Kidney (tissue), 22 donors: ENCODE measurements at places on chromosomes 11 and 22. TPM values are rescaled to one million over a fixed set of nuclear protein-coding genes. Genes with fewer than 3 reads are reported as not detected.

GRCh38 chr11:96019810-96020747, 96.2 kb upstream of the MTMR2 start:
- no peaks in the 10 kb centered on the region for H3K36me3 ChIP-seq
- no peak for DNase-seq
- H3K27me3 ChIP-seq: no peaks in the 10 kb centered on the region
- H3K4me1 ChIP-seq: peaks cover 4% of the 10 kb centered on the region
- no peak overlapping the region for H3K4me3 ChIP-seq

GRCh38 chr11:14818779-14819178, 73.3 kb downstream of the CYP2R1 start:
- H3K36me3 ChIP-seq: no peaks in the 10 kb centered on the region
- H3K27me3 ChIP-seq: no peaks in the 10 kb centered on the region
- no peak for DNase-seq
- H3K4me1 ChIP-seq: no peaks in the 10 kb centered on the region

- H3K36me3 ChIP-seq: no peaks in the 10 kb centered on the region
- no peaks in the 10 kb centered on the region for H3K4me1 ChIP-seq
- H3K4me3 ChIP-seq: no peak overlapping the region
- no peak for DNase-seq
These were observed 4.7 kb downstream of the TPST2 start for GRCh38 chr22:26585104-26585790.

- no peak overlapping the region for H3K27ac ChIP-seq
- H3K4me3 ChIP-seq: no peak overlapping the region
- DNase-seq: peak; percentile 12
- no peaks in the 10 kb centered on the region for H3K36me3 ChIP-seq
- no peaks in the 10 kb centered on the region for H3K4me1 ChIP-seq
These were observed 896.7 kb upstream of the ANO3 start for GRCh38 chr11:25435197-25435596.

DNA sequence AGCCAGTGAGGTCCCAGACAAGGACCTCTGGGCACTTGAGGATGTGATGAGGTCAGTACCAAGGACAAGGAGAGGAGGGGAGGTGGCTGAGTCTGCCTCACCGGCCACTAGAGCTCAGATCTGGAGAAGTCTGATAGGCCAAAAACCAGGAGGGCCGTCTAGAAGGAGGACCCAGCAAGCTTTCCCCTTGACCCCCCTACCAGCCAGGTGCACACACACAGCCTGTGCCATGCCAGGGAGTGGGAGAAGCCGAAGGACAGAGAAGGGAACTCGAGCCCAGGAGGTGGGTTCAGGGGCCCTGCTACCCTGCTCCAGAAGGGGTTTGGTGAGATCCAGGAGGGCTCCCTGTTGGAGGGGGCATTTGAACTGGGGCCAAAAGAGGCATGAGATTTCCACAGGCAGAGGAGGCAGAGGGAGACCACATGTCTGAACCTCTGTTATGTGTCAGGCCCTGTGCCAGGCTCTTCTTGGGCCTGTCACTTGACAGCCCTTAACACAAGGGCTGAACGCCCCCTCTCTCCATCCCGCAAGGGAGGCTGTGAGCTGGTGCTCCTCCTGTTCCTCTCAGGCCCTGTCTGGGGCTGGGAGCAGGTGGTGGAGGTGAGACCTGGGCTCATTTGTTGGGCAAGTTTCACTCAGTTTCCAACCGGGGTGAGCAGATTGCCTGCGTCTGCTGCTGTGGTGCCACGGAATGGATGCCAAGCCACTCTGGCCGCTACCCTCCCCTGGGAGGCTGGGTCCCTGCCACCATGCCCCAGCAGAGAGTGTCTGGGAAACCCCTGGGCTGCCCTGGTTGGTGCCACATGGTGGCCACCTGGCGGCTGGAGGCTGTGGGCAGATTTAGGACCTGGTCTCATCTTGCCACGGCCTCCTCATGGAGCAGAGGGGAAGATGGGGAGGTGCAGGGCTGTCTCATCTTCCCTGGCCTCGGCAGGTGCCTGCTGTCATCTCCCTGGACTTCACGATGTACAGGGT, 65.2 kb downstream of the MPPED1 start:
- H3K4me3 ChIP-seq: no peak overlapping the region
- no peaks in the 10 kb centered on the region for H3K36me3 ChIP-seq
- no peaks in the 10 kb centered on the region for H3K4me1 ChIP-seq
- no peak overlapping the region for H3K27ac ChIP-seq
- DNase-seq: no peak

- no peak overlapping the region for H3K4me3 ChIP-seq
- H3K27me3 ChIP-seq: no peaks in the 10 kb centered on the region
- no peaks in the 10 kb centered on the region for H3K36me3 ChIP-seq
- no peak overlapping the region for H3K27ac ChIP-seq
These were observed 25.6 kb downstream of the RPL3 start for GRCh38 chr22:39293766-39294368.

GRCh38 chr11:2644844-2645778, 54.7 kb downstream of the KCNQ1OT1 start:
- H3K27me3 ChIP-seq: no peaks in the 10 kb centered on the region
- no peak overlapping the region for H3K27ac ChIP-seq
- H3K4me3 ChIP-seq: no peak overlapping the region
- H3K4me1 ChIP-seq: no peaks in the 10 kb centered on the region
- no peak for DNase-seq

- H3K27me3 ChIP-seq: no peaks in the 10 kb centered on the region
- DNase-seq: no peak
- peak overlapping the region; percentile 49 for H3K4me3 ChIP-seq
- H3K4me1 ChIP-seq: peaks cover 30% of the 10 kb centered on the region
These were observed 127.0 kb downstream of the MRTFA start for GRCh38 chr22:40509401-40510134.

DNA sequence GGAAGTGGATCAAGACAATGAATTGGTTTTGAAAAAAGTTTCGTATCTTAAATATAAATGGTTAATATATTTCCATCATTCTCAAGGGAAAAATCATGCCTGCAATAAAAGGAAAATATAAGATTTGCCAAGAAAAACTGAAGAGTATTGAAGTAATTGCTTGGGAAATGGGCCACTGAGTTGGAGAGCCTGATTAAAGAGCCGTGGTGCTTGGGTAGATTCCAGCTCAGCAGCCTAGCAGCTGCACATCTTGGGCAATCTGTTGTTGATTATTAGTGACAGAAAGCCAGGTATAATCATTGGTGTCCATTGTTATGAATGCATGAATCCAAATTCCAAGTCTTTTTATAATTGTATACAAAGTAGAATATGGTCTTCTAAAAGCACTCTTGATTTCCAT, 800.9 kb upstream of the CHORDC1 start:
- no peaks in the 10 kb centered on the region for H3K36me3 ChIP-seq
- no peaks in the 10 kb centered on the region for H3K4me1 ChIP-seq
- no peak for DNase-seq
- H3K27me3 ChIP-seq: no peaks in the 10 kb centered on the region
- no peak overlapping the region for H3K27ac ChIP-seq
- no peak overlapping the region for H3K4me3 ChIP-seq

DNA sequence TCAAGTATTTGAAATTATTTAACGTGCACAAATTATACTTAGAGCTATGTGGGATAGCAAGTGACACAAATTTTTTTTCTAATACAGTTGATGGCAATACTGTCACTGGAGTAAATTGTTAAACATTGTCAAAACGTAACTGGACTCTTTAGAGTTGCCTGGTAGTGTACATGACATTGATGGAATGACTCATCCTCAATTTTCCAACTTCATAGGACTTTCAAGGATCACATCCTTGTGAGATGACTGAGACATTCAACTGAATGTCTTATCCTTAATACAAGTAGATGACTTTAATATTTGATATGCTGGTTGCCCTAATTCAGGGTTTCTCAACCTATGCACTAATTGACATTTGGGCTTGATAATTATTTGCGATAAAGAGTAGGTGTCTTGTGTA, 310.0 kb downstream of the SWAP70 start:
- peaks cover 3% of the 10 kb centered on the region for H3K36me3 ChIP-seq
- H3K27me3 ChIP-seq: no peaks in the 10 kb centered on the region
- no peak for DNase-seq
- H3K27ac ChIP-seq: no peak overlapping the region
- H3K4me3 ChIP-seq: no peak overlapping the region

GRCh38 chr11:86749376-86749775, 51.0 kb upstream of the PRSS23 start:
- H3K27me3 ChIP-seq: no peaks in the 10 kb centered on the region
- no peak overlapping the region for H3K27ac ChIP-seq
- no peaks in the 10 kb centered on the region for H3K4me1 ChIP-seq
- H3K36me3 ChIP-seq: no peaks in the 10 kb centered on the region

GRCh38 chr11:46298699-46299433, 21.4 kb downstream of the CREB3L1 start:
- H3K27me3 ChIP-seq: no peaks in the 10 kb centered on the region
- H3K27ac ChIP-seq: no peak overlapping the region
- H3K4me1 ChIP-seq: no peaks in the 10 kb centered on the region

- no peaks in the 10 kb centered on the region for H3K4me1 ChIP-seq
- no peak overlapping the region for H3K27ac ChIP-seq
- no peak for DNase-seq
- H3K36me3 ChIP-seq: no peaks in the 10 kb centered on the region
- H3K27me3 ChIP-seq: no peaks in the 10 kb centered on the region
These were observed 413.9 kb downstream of the TENM4 start for GRCh38 chr11:79026803-79027445.

DNA sequence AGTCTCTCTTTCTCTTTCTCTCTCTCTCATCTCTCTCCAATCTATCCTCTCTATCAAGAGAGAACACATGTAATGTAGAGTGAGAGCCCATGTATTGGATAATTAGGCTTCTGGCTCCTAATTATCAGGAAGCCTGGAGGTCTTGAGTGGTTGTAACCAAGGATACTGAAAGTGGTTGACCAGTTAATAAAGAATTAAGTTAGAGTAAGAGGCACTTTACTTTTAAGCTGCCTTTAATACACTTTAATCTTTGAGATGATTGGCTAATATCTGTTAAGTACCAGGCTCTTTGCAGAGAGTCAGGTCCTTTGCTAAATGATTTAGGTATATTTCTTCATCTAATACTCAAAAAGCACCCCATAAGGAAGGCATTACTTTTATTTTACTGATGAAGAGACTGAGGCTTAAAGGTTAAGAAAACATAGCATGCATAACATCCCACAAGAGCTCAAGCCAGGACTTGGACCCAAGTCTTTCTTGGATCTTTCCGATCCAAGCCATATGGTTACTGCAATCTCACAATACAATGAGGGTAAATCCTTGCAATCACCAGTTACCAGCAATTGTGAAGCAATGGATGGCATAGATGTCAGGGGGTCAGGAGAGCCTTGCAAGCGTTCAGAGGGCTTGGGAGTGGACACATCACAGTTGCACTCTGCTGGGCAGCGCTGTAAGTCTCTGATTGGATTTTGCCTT, 22.1 kb downstream of the CD44 start:
- no peaks in the 10 kb centered on the region for H3K27me3 ChIP-seq
- no peak overlapping the region for H3K4me3 ChIP-seq
- no peak for DNase-seq

The FERMT3 gene
- total RNA-seq: 36.3 TPM

The PATE4 gene
- not detected for total RNA-seq

The MMP8 gene
- 0.16 TPM for total RNA-seq

The CEP164 gene
- total RNA-seq: 30.7 TPM

The JRKL gene
- 12.5 TPM for total RNA-seq
